ENCODE measurements at places on chromosomes 12 and 14.

GRCh38 chr14:50510157-50510556, 22.2 kb downstream of the MAP4K5 start:
- no peak for DNase-seq

DNA sequence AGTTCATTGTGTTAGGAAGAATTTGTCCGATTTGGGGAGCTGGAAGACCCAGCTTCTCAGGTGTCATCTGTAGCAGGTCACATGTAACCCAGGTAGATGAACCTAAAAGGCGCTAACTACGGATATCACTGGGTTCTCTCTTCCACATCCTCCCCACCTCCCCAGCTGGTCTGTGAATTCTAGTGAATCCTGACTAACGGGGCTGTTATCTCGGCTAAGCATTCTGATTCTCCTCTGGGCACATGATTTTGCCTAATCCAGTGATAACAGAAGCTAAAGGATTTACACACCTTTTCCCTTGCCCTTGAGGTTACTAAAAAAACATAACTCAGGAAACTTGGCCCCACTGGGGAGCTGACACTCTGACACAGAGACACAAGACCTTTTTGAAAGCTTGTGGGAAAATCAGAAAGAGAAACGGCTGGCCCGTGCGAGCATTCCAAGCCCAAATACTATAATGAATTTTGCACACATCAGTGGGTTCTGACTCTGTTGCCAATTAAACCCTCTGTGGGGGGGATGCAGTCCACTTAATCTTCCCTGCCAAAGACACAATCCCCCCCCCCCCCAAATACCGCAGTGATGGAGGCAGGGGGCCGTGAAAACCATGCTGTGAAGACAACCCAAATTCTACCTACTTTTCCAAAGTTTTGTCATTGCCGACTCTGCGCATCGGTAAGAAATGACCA, 81.0 kb upstream of the FZD10 start:
- DNase-seq, result no peak

DNA sequence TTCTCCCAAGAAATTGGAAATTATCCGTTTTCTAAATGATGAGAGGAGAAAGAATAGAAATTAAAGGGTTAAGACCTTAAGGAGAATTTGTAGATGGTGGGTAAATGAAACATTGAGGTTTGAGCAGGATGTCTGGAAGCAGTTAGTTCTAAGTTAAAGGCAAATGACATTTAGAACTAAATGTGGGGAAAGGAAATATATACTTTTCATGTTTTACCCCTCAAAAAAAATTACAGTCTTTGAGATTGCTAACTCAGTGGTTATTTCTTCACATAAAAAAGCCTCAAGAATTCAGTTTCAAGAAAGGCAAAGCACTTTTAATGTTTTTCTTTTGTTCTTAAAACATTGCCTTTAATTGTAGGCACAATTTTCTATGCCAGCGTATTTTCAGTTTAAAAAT, 114.0 kb downstream of the PLEKHA5 start:
- DNase-seq, result no peak

DNA sequence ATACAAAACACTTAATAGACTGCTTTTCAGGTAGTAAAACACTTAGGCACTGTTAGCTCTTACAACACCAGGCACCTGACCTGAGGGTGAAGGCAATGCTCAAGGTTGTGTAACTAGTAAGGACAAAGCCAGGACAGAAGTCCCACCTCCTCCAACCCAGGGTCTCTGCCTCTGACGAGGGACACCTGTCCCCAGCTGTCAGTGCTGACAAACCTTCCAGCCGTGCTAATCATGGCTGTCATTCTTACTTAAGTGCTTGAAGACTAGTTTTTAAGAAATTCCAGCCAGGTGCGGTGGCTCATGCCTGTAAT, 62.5 kb upstream of the MAX start:
- no peak for DNase-seq

DNA sequence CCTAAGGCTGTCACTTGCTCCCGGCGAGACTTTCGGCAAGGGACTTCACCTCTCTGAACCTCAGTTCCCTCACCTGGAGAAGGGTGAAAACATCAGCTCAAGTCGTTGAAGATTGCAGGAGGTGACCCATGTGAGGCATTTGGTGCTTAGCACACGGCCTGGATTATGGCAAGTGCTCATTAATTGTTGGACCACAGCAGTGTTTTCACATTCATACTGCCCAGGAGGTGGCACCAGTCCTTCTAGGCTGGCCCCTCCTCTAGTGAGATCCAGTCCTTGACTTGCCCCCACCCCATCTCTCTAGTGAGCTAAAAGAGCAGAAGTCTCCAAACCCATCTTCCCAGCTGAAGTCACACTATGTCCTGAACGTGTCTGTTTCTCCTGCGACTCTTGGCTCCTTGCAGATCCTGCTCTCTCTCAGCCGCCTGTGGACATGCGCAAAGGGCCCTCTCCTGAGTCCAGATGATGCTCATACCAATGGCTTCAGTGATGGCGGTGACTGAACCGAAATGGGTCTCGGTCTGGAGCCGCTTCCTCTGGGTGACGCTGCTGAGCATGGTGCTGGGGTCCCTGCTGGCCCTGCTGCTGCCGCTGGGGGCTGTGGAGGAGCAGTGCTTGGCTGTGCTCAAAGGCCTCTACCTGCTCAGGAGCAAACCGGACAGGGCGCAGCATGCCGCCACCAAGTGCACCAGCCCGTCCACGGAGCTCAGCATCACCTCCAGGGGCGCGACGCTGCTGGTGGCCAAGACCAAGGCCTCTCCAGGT, 1.6 kb downstream of the FICD start:
- DNase-seq, result no peak

DNA sequence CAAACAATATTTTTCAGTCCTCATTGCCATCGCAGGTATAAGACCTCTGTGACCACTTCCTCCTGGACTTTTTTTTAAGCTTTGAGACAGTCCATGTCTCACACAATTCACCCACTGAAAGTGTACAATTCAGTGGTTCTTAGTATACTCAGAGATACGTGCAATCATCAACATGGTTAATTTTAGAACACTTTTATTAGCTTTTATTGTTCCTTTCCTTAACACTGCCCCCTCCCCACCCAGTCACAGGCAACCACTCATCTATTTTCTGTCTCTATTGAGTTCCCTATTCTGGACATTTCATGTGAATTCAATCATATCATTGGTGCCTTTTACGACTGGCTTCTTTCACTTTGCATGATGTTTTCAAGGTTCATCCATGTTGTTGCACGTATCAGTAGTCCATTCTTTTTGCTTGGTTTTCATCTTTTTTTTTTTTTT, 16.2 kb downstream of the NCKAP5L start:
- no peak for DNase-seq

GRCh38 chr12:125512541-125513298, 447.5 kb downstream of the AACS start:
- DNase-seq, result no peak

- DNase-seq, result no peak
Measured at GRCh38 chr12:123056053-123056452, 75.6 kb downstream of the ARL6IP4 start.

- no peak for DNase-seq
Measured at GRCh38 chr12:60173224-60174170, 577.7 kb downstream of the SLC16A7 start.

All from stimulated activated CD8-positive, alpha-beta memory T cell treated with anti-CD3 and anti-CD28 coated beads, Interleukin-4, amount 100 ng/mL, for 4 hours (primary cell).